NCI-H2029 (cell line): ENCODE measurements at places on chromosomes 7 and 10.

DNA sequence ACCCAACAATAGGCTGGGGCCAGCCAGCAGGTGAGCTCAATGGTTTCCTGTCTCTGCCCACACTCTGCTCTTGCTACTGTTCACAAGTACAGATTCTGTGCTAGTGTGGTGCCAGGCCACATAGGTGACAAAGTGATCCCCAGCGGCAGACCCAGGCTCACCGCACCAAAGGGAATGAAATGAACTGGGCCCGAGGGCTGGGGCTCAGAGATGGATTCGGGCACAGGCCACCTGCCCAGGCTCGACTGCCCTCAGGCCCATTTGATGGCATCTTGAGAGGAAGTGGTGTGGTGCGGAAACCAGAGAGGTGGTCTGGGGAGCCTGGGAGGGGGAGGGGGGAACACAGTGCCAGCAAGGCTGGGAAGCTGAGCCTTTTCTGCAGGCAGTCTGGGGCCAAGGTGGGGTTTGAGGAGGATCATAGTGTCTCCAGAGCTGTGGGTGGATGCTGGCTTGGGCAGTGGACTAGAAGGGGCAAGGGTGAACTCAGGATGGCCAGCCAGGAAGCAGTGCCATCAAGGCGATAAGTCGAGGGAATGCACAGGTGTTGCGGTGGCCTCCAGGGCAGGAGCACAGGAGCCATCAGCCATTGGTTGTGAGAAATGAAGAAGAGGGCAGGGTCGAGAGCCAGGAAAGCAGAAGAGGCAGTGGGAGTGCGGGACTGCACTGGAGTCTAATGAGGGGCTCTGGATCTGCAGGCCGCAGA is 85.2 kb downstream of the ARHGAP22 start:
- no peak for DNase-seq

DNA sequence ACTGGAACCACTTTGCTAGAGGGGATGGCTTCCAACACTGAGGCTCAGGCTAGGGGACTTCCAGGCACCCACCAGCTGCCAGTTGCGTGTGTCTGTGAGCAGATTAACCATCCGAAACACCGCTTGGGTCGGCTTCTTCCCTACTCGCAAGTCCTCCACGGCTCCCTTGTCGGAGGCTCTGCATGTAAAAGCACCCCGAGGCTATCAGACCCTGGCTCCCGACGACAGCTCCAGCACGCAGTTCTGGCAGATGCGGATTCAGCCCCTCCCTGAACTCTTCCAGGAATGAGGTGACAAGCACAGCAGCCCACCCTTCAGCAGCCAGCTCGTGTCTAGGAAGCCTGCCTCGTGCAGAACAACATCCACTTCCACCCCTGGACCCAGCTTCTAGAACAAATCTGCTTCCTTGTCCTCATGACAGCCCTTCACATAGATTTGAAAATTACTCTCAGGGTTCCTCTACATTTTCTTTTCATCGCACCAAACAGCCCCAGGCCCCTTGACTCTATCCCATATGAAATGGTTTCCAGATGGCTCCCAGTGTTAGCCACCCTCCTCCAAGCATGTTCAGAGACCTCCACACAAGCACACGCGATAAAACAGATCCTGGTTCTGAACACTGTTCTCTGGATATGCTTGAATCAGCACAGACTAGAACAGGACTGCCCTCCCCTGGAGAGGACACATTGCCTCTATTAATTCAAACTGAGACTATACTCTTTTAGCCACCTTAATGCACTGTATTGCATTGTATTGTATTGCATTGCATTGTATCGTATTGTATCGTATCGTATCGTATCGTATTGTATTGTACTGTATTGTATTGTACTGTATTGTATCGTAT is 44.6 kb downstream of the SLIT1 start:
- no peak for DNase-seq

- DNase-seq, result no peak
Observed at GRCh38 chr7:157090485-157091165, 48.1 kb upstream of the UBE3C start.

GRCh38 chr10:59588791-59589190 is 120.9 kb downstream of the SLC16A9 start:
- no peak for DNase-seq

DNA sequence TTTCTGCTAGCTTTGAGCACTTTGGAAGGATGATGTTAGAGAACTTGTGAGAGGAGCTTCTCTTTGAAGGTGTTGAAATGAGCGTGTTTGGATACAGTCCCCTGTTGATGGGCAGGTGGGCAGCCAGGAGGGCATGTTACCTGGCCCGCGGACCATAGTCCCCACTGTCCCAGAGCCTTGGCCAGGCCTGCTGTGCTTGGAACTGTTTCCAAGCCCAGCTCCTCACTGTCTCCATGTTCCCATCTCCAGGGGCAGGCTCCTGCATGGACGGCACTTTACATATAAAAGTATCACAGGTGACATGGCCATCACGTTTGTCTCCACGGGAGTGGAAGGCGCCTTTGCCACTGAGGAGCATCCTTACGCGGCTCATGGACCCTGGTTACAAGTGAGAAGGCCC is 27.2 kb upstream of the TRIM8 start:
- no peak for DNase-seq

DNA sequence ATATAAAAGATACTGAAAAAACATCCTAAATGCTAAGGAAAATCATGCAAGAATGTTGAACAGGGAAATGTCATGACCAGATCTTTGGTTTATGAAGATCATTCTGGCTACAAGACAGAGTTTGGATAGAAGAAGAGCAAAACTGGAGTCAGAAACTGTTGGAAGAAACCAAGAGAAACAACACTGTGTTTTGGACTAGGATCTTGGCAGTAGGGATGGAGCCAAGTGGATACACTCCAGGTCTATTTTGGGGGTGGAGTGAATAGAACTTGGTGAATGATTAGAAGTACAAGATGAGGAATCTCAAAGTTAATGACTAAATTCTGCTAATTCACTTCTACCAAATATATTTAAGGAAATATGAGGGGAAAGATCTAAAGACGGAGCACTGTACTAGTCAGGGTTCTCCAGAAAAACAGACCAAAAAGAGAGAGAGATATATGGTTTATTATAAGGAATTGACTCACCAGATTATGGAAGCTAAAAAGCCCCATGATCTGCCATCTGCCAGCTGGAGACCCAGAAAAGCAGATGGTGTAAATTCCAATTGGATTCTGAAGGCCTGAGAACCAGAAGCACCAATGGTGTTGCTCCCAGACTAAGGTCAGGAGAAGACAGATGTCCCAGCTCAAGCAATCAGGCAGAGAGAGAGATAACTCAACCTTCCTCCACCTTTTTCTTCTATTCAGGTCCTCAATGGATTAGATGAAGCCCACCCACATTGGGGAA is 254.9 kb downstream of the TRIL start:
- no peak for DNase-seq

- DNase-seq, result no peak
Observed at GRCh38 chr7:132379292-132379691, 197.0 kb downstream of the PLXNA4 start.

DNA sequence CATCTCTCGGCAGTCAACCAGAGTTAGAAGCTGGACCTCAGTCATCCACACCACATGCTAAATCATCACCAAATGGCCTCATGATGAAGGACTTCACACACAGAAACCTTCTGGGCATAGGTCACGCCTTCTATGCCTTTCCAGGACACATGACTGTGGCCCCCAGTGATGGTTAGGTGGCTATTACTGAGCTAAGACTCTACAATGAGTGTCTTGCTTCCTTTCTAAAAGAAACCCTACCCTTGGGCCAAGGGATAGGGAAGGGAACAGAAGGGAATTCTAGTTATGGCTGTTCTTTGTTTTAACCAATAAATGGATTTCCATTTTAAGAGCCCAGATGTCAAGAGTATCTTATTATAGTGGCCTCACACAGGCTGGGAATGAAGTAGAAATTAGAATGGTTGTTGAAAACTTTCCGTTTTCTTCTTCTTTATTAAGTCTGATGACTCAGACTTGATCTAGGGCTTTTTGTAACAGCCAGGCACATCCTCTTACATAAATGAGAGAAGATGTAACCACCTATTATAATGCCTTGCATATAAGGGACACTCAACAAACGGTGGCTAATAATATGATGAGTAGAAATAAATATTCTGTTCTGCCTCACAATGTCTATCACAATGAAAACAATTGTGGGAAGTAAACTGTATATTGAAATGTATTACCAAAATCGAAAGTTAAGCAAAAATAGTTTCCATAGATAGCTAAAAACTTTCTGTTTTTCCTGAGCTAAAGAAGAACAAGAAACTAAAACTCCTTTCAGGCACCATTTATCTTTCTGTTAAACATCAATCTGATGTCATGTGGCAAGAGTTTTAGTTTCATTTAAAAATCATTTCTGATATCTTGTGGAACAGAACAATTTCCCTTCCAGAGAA is 62.5 kb upstream of the TOMM7 start:
- no peak for DNase-seq

DNA sequence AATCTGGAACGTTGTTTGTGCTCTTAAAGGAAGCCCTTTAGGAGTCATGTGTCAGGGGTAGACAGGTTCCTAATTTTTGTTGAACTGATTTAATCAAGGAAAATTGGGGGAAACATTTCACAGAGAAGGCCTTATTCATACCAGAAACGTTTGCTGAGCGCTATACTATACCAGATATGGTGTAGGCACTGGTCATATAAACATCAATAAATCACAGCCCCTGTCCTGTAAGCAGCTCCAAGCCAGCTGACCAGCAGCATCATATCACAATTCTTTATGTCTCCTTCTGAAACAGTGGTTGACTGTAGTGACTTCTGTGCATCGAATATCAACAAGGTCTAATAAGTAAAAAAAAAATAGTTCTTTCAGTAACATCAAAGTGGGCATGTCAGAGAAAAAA is 1.1 kb downstream of the TMEM178B start:
- no peak for DNase-seq

DNA sequence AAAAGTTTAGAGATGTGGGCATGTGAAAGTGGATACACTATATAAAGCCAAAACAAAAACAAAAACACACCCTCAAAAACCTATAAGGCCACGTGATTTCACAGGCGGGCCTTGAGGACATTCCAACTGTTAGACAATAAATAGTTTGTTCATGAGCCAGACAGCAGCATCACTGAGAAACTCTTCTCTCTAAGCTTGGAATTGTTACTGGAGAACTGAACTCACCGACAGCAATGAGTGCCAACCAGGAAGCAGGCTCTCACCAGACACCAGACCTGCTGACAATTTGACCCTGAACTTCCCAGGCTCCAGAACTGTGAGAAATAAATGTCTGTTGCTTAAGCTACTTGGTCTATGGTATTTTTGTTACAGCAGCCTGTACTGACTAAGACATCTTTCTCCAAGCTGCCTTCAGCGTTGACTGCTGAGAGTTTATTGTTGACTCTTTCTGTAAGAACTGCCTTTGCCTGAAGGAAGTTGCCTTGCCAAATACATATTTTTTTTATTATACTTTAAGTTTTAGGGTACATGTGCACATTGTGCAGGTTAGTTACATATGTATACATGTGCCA is 107.5 kb downstream of the EPDR1 start:
- no peak for DNase-seq

GRCh38 chr10:85513436-85513835 is 853.2 kb downstream of the GRID1 start:
- DNase-seq, result no peak

DNA sequence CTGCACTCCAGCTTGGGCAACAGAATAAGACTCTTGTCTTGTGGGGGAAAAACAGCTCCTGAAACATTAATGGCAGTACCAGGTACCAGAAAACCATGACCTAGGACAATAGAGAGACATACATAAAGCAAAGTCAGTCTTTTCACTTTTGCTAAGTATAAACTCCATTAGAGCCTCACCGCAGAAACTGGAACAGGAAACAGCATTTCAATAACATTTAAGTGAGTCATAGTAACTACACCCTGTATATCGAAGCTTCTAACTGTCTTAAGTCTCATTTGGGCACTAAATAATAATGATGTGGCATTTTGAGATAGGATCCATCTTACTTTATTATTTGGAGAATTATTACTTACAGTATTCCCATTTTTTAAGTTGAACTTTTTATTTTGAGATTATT is 517.8 kb upstream of the CELF2 start:
- no peak for DNase-seq

- DNase-seq, result no peak
Observed at GRCh38 chr10:97243836-97244235, 48.6 kb downstream of the ARHGAP19 start.

- peak; percentile 90 for DNase-seq
Observed at GRCh38 chr7:901388-902154, 25.2 kb downstream of the GET4 start.

- no peak for DNase-seq
Observed at GRCh38 chr7:37918526-37918925, 1.9 kb upstream of the SFRP4 start.

DNA sequence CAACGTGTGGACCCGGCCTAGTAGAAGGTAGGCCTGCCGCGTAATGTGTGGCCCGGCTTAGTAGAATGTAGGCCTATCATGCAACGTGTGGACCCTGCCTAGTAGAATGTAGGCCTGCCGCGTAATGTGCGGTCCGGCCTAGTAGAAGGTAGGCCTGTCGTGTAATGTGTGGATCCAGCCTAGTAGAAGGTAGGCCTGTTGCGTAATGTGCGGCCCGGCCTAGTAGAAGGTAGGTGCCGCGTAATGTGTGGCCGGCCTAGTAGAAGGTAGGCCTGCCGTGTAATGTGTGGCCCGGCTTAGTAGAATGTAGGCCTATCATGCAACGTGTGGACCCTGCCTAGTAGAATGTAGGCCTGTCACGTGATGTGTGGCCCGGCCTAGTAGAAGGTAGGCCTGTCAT is 11.9 kb upstream of the GTPBP4 start:
- DNase-seq, result no peak

- no peak for DNase-seq
Observed at GRCh38 chr7:130908345-130909160, 174.5 kb upstream of the KLF14 start.

GRCh38 chr10:36608251-36608650 is 517.1 kb upstream of the ANKRD30A start:
- no peak for DNase-seq

GRCh38 chr7:14048889-14049288 is 59.4 kb upstream of the ETV1 start:
- no peak for DNase-seq

DNA sequence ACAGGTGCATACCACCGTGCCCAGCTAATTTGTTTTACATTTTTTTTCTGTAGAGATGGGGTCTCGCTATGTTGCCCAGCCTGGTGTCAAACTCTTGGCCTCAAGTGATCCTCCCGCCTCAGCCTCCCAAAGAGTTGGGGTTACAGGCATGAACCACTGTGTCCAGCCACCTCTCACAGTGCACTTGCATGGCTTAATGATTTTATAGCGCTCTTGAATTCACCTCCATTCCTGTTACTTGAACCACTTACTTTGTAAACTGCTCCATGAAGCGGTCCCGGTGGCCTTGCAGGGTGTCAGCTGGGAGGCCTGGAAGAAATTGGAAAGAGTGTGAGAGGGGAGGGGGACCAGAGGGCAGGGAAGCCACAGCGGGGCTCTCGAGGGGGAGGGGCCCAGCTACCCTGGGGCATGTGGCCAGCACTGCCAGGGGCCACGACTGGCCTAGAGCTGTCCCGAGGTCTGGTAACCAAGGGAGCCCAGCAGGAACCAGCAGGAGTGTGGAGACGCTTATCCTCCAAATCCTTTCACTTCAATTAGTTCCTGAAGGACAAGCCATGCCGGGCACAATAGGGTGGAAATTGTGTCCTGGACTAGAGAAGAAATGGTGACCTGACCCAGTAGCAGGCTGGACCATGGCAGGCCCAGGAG is 76.0 kb downstream of the SPDYE5 start:
- DNase-seq, result no peak
